ENCODE measurements at places on chromosomes 11 and 22.
A peak's percentile ranks its signal among the peaks of the same experiment; 100 is the strongest.

- DNase-seq = no peak
Observed at GRCh38 chr22:49676230-49676629, 151.4 kb downstream of the BRD1 start.

- no peak for DNase-seq
Observed at GRCh38 chr22:39296535-39296934, 22.9 kb downstream of the RPL3 start.

GRCh38 chr11:86161837-86162236, 82.7 kb upstream of the EED start:
- no peak for DNase-seq

DNA sequence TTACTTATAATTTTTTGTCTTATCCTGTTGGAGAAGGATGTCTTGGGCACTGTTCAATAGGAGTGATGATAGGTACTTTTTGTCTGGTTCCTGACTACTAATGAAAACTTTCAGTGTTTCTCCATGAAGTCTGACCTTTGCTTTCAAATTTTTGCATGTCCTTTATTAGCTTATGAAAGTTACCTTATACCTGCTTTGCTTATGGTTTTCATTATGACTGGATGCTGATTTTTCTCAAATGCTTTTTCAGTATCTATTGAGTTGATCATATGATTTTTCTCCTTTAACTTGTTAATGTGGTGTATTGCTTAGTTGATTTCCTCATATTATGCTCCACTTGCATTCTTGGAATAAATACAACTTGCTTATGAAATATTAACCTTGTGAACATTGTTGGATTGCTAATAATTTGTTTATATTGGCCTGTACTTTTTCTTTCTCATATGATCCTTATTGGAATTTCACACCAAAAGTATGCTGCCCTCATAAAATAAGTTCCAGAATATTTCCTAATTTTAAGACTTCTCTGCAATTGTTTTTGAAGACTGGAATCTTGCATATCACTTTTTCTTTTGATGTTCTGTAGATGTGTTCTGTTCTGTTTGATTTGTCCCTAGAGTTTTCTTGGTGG, 85.0 kb upstream of the SC5D start:
- DNase-seq = no peak

DNA sequence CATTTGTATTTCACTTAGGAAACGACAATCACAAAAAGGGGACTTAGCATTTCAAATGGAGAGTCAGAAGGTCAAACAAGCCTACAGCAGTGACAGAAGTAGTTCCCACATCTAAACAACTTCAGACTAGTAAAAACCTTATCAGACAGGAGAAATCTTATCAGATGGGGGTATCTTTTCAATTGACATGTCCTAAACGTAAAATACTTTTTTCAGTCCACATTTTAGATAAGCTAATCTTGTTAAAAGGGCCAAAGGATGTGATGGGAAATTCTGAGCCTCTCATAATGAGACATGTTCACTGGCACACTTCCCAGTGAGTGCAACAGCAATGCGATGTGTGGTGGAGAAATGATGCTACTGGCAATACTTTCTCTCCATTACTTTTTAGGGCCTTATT, 2.4 kb downstream of the MAPK1 start:
- DNase-seq = no peak

GRCh38 chr11:196786-197731, 4.2 kb downstream of the SCGB1C1 start:
- no peak for DNase-seq

- no peak for DNase-seq
Observed at GRCh38 chr11:70135625-70136059, 57.5 kb downstream of the ANO1 start.

GRCh38 chr22:39428597-39429071, 28.2 kb upstream of the MGAT3 start:
- no peak for DNase-seq

DNA sequence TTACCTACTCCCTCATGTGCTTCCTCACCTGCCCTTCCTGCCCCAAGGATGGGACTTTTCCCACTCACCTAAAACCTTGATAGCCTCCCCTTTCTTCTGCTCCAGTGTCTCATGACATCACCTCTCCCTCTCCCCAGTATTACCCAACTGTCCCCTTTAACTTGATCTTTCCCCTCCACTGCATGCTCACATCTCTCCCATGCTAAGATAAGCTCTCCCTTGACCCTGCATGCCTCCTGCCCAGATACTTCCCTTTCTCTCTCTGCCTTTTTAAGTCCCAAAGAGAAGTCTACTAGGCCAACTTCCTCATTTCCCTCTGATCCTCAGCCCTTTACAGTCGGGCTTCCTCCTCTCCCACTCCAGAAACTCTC, 14.8 kb downstream of the CD3E start:
- no peak for DNase-seq

DNA sequence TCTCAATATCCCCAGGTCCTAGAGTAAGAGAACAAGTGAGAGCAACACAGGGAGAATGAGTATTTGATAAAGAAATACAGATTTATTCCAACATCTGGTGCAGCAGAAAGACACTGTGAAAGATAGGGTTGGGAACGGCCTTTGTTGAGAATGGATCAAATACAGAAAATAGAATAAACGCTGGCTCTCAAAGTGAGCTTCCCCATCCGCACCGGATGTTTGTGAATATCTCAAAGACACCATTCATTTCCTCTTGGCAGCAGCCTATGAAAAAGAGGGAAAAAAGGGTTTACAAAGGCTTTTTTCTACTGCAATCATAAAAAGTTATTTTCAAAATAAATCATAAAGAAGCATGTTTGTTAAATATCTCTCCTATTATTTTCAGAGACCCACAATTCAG, 279.3 kb downstream of the CASP12 start:
- no peak for DNase-seq

- no peak for DNase-seq
Observed at GRCh38 chr22:47155912-47156311, 393.5 kb downstream of the TBC1D22A start.

DNA sequence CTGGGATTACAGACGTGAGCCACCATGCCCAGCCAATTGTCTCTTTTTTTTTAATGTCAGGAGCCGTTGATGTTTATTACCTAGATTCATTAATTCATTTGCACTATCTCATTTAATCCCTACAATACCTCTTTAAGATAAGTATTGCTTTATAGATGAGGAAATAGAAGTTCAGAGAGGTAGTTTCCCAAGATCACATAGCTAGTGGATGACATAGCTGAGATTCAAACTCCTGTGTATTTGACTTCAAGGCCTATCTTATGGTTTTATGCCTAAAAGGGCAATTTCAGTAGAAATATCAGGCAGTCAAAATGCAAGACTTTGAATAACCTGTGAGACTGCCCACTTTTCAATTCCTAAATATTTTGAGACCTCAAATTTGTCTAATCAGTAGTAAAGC, 66.5 kb downstream of the PPME1 start:
- no peak for DNase-seq

GRCh38 chr11:124880290-124880611, 15.0 kb downstream of the ROBO3 start:
- DNase-seq = no peak

GRCh38 chr11:68977781-68978625, 2.8 kb downstream of the MRGPRD start:
- no peak for DNase-seq

- DNase-seq = no peak
Observed at GRCh38 chr11:35272391-35272902, 133.5 kb downstream of the CD44 start.

- DNase-seq = no peak
Observed at GRCh38 chr11:71335371-71335770, 83.0 kb upstream of the SHANK2 start.

- DNase-seq = peak; percentile 14
Observed at GRCh38 chr11:69369945-69370344, 76.0 kb downstream of the MYEOV start.

GRCh38 chr11:11661326-11662040, 39.7 kb upstream of the GALNT18 start:
- DNase-seq = no peak

GRCh38 chr22:47695176-47695575, 932.7 kb downstream of the TBC1D22A start:
- no peak for DNase-seq
